Progenitor cell of endocrine pancreas (in vitro differentiated cells): ENCODE measurements at places on chromosomes 2 and 18.
A peak's percentile ranks its signal among the peaks of the same experiment; 100 is the strongest.

GRCh38 chr2:151776367-151776766 lies 42.1 kb upstream of the NEB start:
- no peaks in the 10 kb centered on the region for H3K27me3 ChIP-seq
- H3K4me1 ChIP-seq, result peaks cover 8% of the 10 kb centered on the region
- no peak overlapping the region for H3K4me3 ChIP-seq
- DNase-seq, result no peak
- peaks cover 55% of the 10 kb centered on the region for H3K36me3 ChIP-seq
- no peak overlapping the region for H3K27ac ChIP-seq

DNA sequence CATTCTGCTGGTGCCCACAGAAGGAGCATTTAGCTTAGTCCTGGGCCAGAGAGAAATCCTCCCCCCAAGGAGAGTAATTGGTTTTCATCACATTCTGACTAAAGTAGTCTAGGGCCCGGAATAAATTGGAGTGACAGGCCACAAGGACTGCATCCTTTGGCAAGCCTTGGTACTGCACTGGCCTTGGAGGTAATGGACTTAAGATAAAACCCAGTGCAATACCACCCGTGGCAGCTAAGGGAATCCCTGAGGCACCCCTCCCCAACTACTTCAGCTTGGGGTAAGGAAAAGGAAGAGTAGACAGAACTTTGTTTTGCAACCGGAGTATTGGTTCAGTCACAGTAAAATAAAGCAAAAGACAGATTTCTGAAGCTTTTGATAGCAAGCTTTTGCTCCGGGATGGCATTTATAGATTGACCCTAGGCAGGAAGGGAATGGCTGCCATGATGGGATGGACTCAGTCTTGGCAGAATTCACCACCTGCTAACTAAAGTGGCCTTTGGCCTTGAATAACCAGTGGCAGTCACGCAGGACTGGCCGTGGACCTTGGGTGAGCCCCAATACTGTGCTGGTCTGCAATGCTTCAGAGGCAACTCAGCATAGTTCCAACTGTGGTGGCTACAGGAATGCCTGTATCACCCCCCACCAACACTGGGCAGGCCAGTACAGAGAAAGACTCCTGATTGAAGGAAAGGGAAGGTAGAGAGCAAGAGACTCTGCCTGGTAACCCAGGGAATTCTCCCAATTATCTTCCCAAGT lies 14.1 kb downstream of the ORC4 start:
- H3K27me3 ChIP-seq, result no peaks in the 10 kb centered on the region
- H3K36me3 ChIP-seq, result peaks cover 61% of the 10 kb centered on the region
- DNase-seq, result no peak
- no peak overlapping the region for H3K4me3 ChIP-seq

DNA sequence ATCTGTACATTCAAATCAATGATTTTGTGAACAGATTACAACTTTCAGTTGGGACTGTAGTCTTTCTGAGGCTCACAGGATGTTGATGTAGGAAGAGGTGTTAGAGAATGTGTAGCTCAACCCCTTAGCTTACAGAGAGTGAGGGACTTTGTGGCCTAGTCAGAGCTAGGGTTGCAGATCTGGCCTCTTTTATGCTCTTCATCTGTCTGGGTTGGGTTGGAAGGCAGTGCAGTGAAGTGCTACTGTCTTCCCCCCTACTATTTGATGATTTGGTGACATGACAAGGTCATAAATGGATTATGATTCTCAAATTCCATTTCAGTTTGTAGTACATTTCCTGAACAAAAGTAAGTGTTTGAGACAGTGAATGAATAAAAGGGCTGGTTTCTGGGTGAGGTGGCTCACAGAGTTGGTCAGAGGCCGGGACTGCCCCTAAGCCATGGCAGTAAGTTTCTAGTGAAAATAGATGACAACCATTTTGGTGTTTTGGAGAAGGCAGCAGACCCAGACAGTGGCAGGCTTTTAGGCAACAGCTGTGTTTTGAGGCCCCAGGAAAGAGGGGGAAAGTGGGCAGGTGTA lies 21.6 kb downstream of the MAP4K4 start:
- H3K27me3 ChIP-seq, result no peaks in the 10 kb centered on the region
- H3K4me1 ChIP-seq, result peaks cover 21% of the 10 kb centered on the region
- H3K36me3 ChIP-seq, result peaks cover 5% of the 10 kb centered on the region

DNA sequence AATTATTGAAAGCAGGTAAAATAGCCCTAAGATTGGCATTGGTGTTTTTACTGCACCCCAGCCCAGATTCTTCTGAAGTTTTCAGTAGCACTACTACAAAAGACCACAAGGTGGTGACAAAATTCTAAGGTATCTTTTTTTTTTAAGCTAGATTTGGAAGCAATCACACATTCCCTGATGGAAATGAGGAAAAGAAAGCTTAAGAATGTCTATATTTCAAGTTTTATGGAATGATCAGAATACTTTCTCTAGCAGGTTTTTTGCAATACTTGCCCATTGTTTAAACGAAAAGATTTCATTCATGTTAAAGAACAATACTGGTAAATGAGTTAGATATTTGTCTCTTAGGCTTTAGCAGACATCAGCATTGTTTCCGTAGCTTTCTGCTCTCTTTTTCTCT lies 32.1 kb upstream of the ZNF638 start:
- H3K27me3 ChIP-seq, result no peaks in the 10 kb centered on the region
- DNase-seq, result no peak
- no peak overlapping the region for H3K4me3 ChIP-seq
- no peaks in the 10 kb centered on the region for H3K4me1 ChIP-seq
- H3K27ac ChIP-seq, result no peak overlapping the region

- DNase-seq, result no peak
- H3K27me3 ChIP-seq, result no peaks in the 10 kb centered on the region
- no peak overlapping the region for H3K4me3 ChIP-seq
- H3K36me3 ChIP-seq, result no peaks in the 10 kb centered on the region
Measured at GRCh38 chr2:223747392-223748042, 89.9 kb downstream of the AP1S3 start.

- no peak overlapping the region for H3K27ac ChIP-seq
- no peaks in the 10 kb centered on the region for H3K36me3 ChIP-seq
- no peak overlapping the region for H3K4me3 ChIP-seq
- H3K27me3 ChIP-seq, result no peaks in the 10 kb centered on the region
- H3K4me1 ChIP-seq, result no peaks in the 10 kb centered on the region
Measured at GRCh38 chr18:33916200-33916599, 308.5 kb downstream of the NOL4 start.

- peak overlapping the region; percentile 76 for H3K27ac ChIP-seq
- H3K4me1 ChIP-seq, result peaks cover 27% of the 10 kb centered on the region
- no peak for DNase-seq
- H3K36me3 ChIP-seq, result peaks cover 41% of the 10 kb centered on the region
- no peak overlapping the region for H3K4me3 ChIP-seq
- H3K27me3 ChIP-seq, result no peaks in the 10 kb centered on the region
Measured at GRCh38 chr18:58355243-58355642, 273.6 kb downstream of the ALPK2 start.

DNA sequence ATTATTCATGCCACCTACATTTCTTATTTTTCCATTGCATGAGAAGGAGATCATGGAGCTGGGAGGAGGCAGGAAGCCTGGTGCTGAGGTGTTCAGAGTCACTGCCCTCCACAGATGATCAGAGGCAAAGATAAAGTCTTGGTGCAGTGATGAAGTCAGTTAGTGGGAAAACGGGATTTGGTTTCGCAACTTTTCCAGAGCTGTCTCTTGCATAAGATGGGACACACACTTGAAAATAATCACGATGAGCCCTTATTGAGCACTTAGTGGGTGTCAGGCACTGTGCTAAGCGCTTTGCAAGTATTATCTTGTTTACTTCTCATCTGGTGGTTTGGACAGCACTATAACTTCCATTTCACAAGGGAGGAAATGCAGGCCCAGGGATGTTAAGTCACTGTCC lies 222.1 kb upstream of the SMAD2 start:
- H3K27ac ChIP-seq, result no peak overlapping the region
- DNase-seq, result no peak
- H3K4me1 ChIP-seq, result peaks cover 8% of the 10 kb centered on the region
- H3K27me3 ChIP-seq, result peaks cover 11% of the 10 kb centered on the region

GRCh38 chr2:98394595-98395153 lies 48.4 kb downstream of the CNGA3 start:
- no peaks in the 10 kb centered on the region for H3K4me1 ChIP-seq
- no peak overlapping the region for H3K4me3 ChIP-seq

DNA sequence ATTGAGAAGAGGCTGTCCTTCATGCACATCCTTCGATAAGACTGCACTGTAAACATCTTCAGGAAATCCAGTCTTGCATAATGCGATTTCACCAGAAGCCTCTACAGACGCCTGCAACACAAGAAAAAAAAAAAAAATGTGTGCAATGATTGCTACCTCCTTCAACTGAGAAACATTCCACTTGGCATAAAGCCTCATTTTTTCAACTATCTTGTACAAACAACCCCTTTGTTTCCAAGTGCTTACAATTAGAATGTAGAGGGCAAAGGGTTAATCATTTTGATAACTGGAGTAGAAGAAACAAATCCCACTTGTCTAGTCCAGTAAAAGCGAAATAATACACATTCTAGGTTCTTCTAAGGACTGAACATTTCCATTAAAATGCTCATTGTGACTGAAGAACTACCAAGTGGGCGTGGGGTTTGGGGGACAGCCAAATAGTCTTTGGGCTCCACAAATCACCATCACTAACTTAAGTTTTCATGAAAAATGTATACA lies 29.2 kb downstream of the CDH2 start:
- no peaks in the 10 kb centered on the region for H3K27me3 ChIP-seq
- H3K27ac ChIP-seq, result no peak overlapping the region
- H3K4me1 ChIP-seq, result peaks cover 55% of the 10 kb centered on the region
- no peak for DNase-seq
- peaks cover 9% of the 10 kb centered on the region for H3K36me3 ChIP-seq
